ENCODE measurements at places on chromosomes 5 and 9.
A peak's percentile ranks its signal among the peaks of the same experiment; 100 is the strongest.

DNA sequence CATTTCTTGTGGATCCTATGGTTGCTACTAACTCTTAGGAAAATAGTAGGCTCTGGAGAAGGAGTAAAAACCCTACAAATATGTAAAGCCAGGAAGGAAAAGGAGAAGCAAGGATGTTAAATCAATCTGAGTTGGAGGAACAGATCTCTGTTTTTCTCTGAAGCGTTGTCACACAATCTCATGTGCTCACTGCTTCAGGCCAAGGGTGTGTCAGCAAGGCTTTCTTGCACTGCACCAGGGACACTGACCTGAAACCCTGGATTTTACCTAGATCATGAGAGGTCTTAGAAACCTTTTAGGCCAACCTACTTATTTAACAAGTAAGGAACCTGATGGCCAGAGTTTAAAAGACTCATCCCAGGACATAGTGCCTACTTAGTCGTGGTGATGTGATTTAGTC lies 12.5 kb upstream of the AGXT2 start:
- DNase-seq = no peak

DNA sequence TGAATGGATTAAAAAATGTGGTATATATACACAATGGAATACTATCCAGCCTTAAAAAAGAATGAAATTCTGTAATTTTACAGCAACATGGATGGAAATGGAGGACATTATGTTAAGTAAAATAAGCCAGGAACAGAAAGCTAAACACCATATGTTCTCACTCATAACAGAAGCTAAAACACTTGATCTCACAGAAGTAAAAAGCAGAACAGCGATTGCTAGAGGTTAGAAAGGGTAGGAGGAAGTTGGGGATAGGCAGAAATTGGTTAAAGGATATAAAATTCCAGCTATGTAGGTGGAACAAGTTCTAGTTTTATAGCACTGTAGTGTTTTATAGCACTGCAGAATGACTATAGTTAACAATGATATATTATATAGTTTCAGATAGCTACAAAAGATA lies 15.8 kb downstream of the MARCHF3 start:
- DNase-seq = no peak

- no peak for DNase-seq
Measured at GRCh38 chr9:110620726-110621125, 41.2 kb upstream of the SVEP1 start.

DNA sequence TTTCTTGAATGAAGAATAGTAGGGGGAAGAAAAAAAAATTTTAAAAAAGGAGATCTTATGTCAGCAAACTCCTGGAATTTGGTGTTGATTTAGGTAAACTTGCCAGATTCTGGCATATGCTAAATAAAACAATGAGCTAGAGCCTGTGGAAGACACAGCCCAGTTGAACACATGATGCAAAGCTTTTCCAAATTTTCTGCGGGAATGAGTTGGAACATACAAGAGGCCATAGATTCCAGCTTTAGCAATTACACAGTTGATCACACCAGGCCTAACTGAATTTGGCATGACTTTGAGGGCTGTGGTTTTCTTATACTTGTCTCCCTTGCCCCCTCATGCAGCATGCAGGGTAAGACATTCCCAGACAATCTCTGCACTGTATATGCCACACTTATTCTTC lies 297.0 kb downstream of the SH3GL2 start:
- no peak for DNase-seq

GRCh38 chr9:94985649-94986048 lies 259.1 kb downstream of the AOPEP start:
- DNase-seq = no peak

DNA sequence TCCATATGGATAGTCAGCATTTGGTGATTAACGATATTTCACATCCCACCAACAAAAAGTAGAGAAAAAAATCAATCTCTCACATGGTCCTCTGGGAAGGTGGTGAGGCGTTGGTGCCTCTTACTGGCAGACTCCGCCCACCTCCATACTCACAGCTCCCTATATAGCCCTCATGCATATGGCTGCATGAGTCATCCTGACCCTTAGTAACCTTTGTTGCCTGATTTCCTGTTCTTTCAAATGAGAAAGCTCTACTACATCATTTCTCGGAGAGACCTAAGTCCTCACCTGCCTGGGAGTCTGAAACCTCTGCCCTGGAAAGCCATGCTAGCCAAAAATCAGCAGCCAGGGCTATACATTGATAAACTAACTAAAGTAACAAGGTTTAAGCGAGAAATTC lies 33.3 kb upstream of the ABCA1 start:
- peak; percentile 10 for DNase-seq

DNA sequence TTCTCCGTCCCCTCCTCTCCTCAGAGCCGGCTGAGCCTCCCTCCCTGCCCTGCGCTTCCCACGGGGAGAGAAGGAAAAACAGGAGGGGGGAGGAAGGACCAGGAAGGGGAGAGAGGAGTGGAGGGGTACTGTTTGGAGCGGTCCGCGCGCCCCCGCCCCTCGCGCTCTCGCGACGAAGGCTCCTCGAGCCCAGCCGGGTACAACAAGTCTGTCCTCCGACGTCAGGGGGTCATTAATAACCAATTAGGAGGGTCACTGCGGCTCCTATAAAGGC lies 480 bp upstream of the PRDM12 start:
- no peak for DNase-seq

GRCh38 chr5:134432677-134433359 lies 21.1 kb upstream of the CDKN2AIPNL start:
- DNase-seq = no peak

DNA sequence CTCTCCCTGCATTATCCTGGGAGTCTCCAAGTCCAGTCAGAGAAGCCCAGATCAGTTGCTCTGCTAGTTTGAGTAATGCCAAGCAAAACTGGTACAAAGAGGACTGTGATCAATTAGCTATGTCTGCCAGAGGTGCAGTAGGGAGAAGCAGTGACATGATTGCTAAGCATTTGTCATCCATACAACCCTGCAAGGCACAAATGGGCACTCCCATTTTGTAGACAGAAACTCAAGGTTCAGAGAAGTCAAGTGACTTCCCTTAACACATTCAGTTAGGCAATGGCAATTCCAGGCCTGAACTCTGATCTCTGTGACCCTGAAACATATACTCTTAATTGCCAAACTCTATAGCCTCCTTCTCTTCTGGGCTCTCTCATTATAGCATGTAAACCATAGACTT lies 34.0 kb downstream of the NDST1 start:
- DNase-seq = no peak

- DNase-seq = no peak
Measured at GRCh38 chr9:105187781-105188180, 56.7 kb upstream of the SLC44A1 start.

GRCh38 chr5:42970636-42971559 lies 69.2 kb downstream of the ANXA2R start:
- DNase-seq = no peak
